ENCODE measurements at places on chromosomes 12 and 14.

DNA sequence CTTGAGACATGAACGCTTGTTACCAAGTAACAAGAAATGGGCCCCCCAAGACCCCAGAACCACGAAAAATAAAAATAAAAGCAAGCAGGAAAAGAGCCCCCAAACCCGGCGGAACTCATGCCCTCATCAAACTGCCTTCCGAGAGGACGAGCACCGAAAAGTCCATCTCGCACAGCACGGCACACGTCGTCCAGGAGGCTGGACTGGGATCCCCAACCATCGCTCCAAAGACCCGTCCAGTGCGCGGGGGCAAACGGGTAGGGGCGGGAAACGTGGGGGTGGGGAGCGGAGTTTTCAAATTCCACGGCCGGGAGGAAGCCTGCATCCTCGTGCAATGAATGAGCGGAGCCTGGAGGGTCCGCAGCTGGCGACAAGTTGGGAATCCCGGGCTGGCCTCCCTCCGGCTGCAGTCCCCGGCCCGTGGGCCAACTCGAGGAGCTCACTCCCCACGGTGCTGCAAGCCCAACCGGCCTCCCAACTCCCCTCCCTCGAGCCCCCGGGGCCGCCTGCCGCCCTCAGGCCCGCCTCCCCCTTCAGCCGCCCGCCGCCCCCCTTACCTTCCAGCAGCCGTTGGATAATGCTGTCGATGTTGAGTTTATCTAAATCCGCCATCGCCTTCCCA is 484 bp downstream of the PPP1CC start:
- peak; percentile 25 for DNase-seq

DNA sequence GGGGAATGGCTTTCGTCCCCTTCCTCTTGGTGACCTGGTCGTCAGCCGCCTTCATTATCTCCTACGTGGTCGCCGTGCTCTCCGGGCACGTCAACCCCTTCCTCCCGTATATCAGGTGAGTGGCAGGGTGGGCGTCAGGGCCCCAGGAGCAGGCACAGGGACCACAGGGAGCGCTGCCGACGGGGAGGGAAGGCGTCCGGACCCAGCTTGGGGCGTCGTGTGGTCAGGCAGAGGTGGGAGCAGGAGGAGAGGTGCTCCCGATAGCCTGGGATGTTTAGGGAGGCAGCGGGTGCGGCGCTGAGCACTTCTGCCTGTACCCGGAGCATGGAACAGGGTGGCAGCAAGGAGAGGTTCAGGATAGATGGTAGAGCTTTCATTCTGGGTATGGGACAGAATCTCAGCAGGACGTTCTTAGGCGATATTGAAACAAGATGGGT is 444 bp downstream of the DRAM1 start:
- no peak for DNase-seq

GRCh38 chr12:110796952-110797351 is 49.8 kb upstream of the CCDC63 start:
- DNase-seq: no peak

- DNase-seq: no peak
Observed at GRCh38 chr12:50610171-50610570, 105.4 kb downstream of the DIP2B start.

DNA sequence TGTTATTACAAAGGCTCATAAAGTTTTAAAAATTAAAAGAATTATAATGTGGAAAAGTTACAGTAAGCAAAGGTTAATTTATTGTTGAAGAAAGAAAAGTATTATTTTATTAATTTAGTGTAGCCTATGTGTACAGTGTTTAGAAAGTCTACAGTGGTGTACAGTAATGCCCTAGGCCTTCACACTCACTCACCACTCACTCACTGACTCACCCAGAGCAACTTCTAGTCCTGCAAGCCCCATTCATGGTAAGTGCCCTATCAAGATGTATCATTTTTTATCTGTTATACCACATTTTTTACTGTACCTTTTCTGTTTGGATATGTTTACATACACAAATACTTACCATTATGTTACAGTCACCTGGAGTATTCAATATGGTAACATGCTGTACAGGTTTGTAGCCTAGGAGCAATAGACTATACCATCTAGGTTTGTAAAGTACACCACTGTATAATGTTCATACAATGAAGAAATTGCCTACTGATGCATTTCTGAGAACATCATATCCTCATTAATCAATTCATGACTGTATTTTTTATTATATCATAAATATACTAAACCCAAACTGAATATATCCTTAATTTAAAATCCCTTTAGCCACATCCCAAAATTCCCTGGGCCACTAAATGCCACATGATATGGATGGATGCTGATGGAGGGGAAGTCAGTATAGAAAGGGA is 43.6 kb upstream of the NID2 start:
- no peak for DNase-seq

- no peak for DNase-seq
Observed at GRCh38 chr12:25025260-25025659, 76.4 kb upstream of the BCAT1 start.

All from activated T-cell treated with anti-CD3 and anti-CD28 coated beads for 48 hours (primary cell).